Non-pigmented ciliary epithelial cell (primary cell): ENCODE measurements at places on chromosomes 5 and 9.

DNA sequence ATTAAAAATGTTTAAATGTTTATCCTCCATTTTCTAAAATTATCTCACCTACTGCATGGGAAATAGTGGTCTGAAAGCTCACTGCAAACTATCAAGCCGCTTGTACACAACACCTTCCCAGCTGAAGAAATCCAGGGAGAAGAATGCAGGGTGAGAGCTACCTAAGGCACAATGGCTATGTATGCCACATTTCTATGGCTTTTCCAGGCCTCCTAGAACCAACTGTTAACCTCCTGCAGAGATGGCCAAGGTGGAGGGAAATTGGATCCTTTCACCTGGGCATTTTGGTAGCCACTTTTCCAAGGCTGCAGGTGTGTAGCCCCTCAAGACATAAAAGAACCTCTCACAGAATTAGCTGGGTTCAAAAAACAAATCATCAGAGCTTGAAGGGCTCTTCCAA lies 286.4 kb downstream of the EBF1 start:
- no peak for DNase-seq

DNA sequence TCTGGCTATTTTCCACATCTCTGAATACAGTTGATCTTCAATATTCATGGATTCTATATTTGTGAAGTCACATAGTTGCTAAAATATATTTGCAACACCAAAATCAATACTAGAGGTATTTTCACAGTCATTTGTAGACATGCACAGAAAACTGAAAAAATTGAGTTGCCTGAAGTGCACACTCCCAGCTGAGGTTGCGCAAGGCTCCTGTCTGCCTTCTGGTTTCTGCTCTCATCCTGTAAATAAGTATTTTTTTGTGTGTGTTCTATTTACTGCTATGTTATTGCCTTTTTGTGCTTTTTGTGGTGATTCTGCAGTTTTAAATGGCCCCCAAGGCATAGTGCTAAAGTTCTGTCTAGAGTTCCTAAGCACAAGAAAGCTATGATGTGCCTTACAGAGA lies 371.1 kb upstream of the GRAMD2B start:
- DNase-seq: no peak

DNA sequence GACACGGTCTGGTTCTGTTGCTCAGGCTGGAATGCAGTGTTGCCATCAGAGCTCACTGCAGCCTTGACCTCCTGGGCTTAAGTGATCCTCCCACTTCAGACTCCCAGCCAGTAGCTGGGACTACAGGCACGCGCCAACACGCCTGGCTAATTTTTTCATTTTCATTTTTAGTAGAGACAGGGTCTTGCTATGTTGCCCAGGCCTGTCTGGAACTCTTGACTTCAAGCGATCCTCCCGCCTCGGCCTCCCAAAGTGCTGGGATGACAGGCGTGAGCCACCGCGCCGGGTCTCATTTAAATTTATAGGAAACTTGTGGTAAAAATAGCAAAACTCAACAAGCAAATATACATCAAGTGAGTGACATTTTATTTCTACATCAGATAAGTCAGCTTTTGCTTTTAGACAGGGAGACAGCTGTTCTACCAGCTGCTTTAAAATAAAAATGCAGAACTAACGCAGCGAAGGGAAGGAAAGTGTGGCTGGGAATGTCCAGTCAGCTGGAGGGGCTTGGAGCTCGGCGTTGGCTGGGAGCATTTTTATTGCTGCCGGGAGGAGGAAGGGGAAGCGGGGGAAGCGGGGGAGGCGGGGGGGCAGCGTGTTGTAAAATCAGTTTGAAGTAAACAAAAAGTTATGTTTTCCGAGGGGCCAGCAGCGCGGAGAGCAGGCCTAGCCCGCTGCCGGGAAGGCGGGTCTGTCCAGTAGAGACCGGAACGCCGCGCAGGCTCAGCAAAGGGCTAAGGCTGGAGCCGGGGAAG lies 707 bp upstream of the ZFYVE16 start:
- DNase-seq: no peak

DNA sequence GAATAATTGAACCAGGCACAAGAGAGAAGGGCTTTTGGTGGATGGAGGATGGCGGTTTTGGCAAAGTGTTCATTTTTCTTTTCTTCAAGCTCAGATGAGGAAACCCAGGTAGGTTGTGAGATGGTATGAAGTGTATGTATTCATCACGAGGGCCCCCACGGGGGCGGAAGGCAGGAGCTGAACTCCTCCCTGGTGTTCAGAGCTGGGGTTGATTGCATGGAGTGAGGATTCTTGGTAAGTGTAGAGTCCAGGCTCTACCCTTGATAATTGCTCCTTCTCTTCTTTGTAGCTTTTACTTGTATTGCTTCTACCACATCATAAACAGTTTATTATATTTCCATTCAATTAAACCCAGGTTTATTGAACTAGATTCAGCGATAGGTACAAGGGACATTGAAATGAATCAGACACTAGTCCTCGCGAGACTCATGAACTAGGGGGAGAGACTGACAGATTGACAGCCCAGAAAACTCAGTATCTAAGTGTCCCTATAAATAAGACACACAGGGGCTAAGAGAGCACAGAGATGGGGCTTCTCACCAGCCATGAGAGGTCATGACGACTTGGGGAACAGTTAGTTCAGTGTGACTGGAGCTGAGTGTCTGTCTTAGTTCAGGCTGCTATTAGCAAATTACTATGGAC lies 116.7 kb upstream of the KLF4 start:
- no peak for DNase-seq

GRCh38 chr5:144230806-144231205 lies 60.1 kb downstream of the KCTD16 start:
- DNase-seq: no peak

DNA sequence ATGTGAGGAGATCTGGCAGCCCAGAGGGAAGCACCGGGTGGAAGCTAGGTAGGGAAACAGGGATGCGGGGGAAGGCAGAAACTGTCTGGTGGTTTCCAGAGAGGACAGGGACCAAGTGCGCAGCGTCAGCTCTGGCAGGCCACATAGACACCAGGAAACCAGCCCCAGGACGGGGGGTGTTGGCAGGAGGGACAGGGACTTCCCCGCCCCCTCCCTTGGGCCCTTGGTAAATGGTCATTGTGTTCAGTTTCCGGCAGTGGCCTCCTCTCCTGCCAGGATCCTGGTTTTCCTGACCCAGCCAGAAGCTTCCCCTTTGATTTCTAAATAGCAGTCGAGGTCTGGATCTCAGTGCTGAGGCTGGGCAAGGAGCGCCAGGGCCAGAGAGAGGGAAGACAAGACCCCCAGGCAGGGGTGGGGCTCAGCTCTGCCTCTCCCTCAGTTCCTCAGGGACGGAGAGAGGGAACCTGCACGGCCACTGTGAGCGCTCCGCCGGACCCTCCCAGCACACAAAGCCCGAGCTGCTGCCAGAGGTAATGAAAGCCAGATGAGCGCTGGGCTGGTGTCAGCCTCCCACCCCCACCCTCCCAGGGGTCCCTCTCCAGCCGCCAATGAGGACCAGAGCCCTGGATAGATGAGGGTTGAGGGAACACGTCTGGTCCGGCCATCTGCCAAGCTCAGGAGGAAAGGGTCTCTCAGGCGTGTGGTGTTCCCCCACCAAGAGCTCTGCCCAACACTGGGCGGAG lies 1.8 kb downstream of the RALGDS start:
- no peak for DNase-seq

- no peak for DNase-seq
Measured at GRCh38 chr9:126431077-126431742, 104.6 kb downstream of the MVB12B start.

DNA sequence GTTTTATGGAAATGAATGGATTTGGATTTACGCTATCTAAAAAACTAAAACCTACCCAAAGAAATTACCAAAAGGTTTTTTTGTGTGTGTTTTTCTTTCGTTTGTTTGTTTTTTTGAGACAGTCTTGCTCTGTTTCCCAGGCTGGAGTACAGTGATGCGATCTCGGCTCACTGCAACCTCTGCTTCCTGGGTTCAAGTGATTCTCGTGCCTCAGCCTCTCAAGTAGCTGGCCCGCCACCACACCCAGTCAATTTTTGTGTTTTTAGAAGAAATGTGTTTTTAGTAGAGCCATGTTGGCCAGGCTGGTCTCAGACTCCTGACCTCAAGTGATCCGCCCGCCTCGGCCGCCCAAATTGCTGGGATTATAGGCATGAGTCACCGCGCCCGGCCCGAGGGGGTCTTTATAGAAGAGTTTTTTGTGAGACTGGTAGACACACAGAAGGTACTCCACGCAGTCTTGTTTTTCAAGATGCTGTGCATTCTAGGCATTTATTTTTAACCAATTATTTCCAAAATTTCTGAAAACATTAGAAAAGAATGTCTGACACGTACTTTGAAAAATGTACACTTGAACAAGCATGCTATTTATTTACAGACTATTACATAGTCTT lies 75.7 kb downstream of the NR6A1 start:
- no peak for DNase-seq

GRCh38 chr5:148909766-148910165 lies 83.4 kb downstream of the ADRB2 start:
- DNase-seq: no peak

DNA sequence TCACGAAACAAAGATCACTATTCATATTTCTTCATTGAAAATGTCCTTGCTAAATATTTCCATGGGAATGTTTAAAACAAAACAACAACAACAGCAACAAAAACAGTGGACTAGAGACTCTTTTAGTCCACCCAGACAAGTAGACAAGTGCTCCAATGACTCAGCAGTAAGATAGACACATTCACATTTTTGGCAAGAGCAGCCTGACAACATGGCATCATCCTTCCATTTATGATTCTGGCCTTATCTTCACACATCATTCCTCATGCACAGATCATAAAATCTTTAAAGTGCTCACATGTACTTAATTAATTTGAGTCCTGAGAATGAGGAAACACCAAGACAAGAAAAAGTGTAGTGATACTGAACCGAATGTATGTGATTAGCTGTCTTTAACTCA lies 132.6 kb upstream of the PDE4D start:
- peak; percentile 40 for DNase-seq

GRCh38 chr9:137799630-137799983 lies 78.0 kb upstream of the CACNA1B start:
- no peak for DNase-seq

GRCh38 chr5:122707796-122708195 lies 67.1 kb upstream of the SNX2 start:
- no peak for DNase-seq

GRCh38 chr5:88778736-88779135 lies 104.2 kb downstream of the MEF2C start:
- DNase-seq: no peak

DNA sequence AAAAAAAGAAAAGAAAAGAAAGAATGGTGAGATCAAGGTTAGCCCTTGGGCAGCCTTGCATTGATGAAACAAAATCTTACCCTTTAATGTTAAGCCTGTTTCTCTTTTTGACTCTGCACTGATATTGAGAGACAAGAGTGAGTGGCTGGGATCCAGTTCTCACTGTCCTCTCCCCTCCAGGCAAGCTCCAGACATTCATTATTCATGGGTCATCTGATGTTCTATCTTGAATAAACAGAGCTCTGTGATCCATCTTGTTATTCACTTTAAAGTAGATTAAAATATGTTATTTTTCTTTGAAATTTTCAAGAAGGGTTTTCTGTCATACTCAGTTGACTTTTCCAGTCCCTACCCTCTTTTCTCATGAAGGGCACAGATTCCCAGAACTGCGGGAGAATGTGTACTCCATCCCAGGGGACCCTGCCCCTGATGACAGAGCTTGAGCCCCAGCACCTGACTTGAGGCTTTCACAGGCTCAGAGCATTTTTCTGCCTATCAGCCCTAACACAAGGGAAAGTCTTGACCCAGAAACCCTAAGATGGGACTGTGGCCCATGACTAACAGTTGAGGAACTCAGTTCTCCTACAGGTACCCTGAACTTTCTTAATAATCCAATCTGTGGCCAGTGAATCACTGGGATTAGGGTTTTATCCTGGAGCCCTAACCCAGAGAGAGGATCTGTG lies 24.1 kb downstream of the ACTL7B start:
- DNase-seq: no peak

DNA sequence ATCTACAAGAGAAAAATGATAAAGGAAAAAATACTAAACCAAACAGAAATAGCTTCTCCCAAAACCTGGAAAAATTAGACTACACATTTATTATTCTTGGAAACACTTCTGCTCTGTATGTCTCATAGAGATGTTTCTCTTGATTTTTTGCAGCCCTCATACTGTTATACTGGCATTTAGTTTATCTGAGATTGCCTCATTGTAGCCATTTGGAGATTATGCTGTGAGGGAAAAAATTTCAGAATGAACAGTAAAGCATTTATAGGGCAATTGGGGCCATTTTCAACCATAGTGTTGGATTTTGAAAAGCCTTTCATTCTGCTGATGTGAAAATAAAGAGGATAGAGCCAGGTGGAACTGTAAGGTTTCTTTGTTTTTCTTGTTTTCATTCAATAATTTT lies 441.8 kb upstream of the RIOK2 start:
- DNase-seq: no peak

DNA sequence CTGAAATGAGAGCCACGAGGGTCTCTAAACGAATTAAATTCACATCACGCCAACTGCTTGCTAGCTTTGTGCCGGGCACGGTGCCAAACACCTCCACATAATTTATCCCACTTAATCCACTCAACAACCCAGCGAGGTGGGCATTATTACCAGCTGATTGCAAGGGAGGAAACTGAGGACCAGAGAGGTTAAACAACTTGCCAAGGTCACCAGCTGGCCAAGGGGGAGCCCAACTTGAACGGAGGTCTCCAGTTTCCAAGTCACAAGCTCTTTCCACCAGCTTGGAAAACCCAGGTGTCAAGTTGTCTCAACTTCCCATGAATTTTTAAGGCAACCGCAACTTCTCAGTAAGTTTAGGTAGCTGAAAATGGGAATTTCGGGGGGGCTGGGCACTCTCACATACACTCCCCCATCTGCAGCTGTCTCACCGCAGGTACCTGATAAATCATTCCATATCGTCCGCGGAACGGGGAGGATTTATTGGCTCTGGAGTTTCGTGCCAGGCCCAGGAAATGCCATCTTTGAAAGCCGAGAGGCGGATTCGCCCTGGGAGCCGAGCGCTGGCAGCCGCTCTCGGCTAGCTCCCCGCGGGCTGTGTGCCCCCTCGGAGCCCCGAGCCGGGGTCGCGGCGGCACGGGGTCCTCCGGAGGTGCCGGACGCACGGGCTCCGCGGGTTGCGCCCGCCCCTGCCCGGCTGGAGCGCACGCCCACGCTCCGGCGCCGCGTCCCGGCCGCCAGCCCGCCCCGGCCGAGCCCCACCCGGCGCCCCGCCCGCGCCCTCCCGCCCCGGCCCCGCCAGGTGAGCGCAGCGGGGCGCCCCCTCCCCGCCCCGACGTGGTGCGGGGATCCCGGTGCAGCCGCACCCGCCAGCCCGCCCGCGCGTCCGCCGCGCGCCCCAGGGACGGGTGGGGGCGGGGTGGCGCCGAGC lies 617 bp downstream of the PTPN3 start:
- DNase-seq: no peak

DNA sequence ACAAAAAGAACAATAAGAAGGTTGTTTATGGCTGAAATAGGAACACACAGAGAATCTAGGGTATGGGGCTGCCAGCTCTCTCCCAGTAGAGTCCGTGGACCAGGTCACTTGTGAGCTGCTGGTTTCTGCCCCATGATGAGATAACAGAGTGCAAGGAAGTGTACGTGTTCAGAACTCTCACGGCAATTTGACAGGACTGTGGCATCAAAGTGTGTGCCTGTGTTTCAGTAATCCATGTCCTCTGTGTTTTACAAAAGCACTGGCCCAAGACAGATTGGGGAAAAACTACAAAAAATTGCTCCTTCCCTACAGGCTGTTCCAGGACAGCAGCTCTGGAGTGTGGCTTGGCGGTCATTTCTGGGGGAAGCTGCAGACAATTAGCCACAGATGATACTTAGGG lies 184.6 kb downstream of the AUH start:
- DNase-seq: no peak
